T-cell (primary cell): ENCODE measurements at places on chromosomes 1 and 21. TPM values are rescaled to one million over a fixed set of nuclear protein-coding genes. Genes with fewer than 3 reads are reported as not detected.
A peak's percentile ranks its signal among the peaks of the same experiment; 100 is the strongest.

- DNase-seq = no peak
- no peak overlapping the region for H3K4me3 ChIP-seq
- H3K36me3 ChIP-seq = no peaks in the 10 kb centered on the region
- H3K27me3 ChIP-seq = no peaks in the 10 kb centered on the region
Observed at GRCh38 chr1:168923521-168924136, 182.9 kb upstream of the ATP1B1 start.

CNKSR1 gene
- total RNA-seq = 2.9 TPM

- H3K4me3 ChIP-seq = no peak overlapping the region
- no peaks in the 10 kb centered on the region for H3K4me1 ChIP-seq
- no peak overlapping the region for H3K27ac ChIP-seq
- no peak for DNase-seq
Observed at GRCh38 chr1:205026181-205026580, 16.8 kb upstream of the CNTN2 start.

SHISAL2A gene
- total RNA-seq = 54.6 TPM

RNU1-1 gene
- total RNA-seq = 3,650 TPM

DNA sequence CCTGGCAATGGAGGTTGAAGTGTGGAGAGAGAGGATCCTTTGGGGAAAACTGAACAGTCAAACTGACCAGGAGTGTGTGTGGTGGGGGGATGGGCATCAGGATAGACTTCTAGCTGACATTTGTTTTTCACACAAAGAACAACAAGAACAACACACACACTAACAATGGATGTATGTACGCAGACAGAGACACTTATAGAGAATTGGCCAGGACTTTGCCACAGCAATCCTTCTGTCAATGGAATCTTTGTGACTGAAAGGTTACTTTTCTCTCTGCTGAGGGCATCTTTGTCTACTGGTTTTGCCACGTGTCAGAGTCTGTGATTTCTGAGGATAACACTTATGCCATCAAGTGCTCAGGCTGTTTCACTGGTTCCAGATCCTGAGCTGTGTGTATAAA is 12.4 kb upstream of the FCGR2A start:
- H3K27ac ChIP-seq = no peak overlapping the region
- peaks cover 5% of the 10 kb centered on the region for H3K4me1 ChIP-seq
- H3K4me3 ChIP-seq = no peak overlapping the region
- H3K27me3 ChIP-seq = peaks cover 7% of the 10 kb centered on the region
- no peaks in the 10 kb centered on the region for H3K36me3 ChIP-seq

DNA sequence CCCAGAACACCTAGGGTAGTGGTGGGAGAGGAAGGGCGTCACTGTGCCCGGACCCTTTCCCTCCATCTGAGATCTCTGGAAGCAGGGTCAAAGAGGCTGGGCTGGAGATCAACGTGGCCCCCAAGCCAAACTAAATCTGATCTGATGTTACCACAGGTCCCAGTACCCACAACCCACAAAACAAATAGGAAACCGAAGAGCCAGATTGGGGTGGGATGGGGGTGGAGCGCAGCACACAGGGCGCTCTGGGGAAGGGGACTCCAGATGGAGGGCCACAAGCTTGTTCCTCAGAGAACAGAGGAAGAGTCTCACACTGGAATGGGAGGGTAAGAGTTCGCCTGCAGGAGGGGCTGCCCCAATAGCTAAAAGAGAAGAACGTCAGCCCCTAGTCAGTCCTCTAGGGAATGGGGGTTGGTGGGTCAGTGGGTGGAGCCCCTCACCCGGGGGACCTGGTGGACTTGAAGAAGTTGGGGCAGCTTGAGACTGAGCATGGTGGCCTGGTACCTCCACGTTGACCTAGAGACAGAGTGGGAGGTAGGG is 1.5 kb downstream of the PAQR6 start:
- no peak overlapping the region for H3K4me3 ChIP-seq
- H3K4me1 ChIP-seq = peaks cover 4% of the 10 kb centered on the region
- peak overlapping the region; percentile 18 for H3K27ac ChIP-seq
- no peak for DNase-seq

- peaks cover 6% of the 10 kb centered on the region for H3K4me1 ChIP-seq
- H3K36me3 ChIP-seq = no peaks in the 10 kb centered on the region
- no peak overlapping the region for H3K4me3 ChIP-seq
- no peak overlapping the region for H3K27ac ChIP-seq
- peaks cover 77% of the 10 kb centered on the region for H3K27me3 ChIP-seq
Observed at GRCh38 chr1:3074297-3074741, 5.3 kb downstream of the PRDM16 start.

DNA sequence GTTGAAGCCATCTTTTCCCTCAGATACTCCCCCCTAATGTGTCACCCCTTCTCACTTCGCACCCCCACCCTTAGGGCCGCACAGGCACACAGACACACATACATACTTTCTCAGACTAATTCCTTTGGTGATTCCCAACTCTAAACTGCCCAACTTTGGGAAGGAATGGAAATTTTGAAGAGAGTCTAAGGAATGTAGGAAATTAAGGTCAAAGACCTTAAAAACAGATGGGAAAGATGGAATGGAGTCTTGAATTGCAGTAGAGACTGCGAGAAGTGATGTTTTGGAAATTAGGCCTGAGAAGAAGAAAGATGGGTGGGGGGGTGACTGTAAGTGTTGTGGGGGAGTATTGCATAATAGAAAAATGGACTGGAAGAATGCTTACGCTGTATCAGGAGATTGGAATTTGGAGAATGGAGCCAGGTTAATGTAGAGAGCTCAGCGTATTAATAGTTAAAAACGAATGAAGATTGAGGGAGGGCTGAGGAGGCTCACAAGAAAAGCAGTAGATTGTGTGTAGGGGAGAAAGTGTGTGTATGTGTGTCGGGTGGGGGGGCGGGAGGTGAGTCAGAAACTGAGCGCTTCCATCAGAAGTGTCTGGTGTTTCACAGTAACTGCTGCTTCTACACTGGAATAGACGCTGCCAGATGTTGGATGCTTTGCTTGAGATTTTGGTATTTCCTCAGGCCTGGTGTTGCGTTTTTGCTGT is 1.7 kb downstream of the PIP5K1A start:
- H3K4me1 ChIP-seq = peaks cover 16% of the 10 kb centered on the region
- peaks cover 3% of the 10 kb centered on the region for H3K36me3 ChIP-seq
- DNase-seq = no peak
- no peaks in the 10 kb centered on the region for H3K27me3 ChIP-seq
- H3K4me3 ChIP-seq = peak overlapping the region; percentile 73

GRCh38 chr1:151680391-151680790 is 36.2 kb downstream of the CELF3 start:
- no peak overlapping the region for H3K4me3 ChIP-seq
- no peak overlapping the region for H3K27ac ChIP-seq
- no peaks in the 10 kb centered on the region for H3K27me3 ChIP-seq
- H3K4me1 ChIP-seq = no peaks in the 10 kb centered on the region

GRCh38 chr1:106523497-106523896 is 533.0 kb upstream of the PRMT6 start:
- DNase-seq = no peak
- no peaks in the 10 kb centered on the region for H3K4me1 ChIP-seq
- no peaks in the 10 kb centered on the region for H3K27me3 ChIP-seq
- no peak overlapping the region for H3K4me3 ChIP-seq
- H3K36me3 ChIP-seq = no peaks in the 10 kb centered on the region

- no peak overlapping the region for H3K4me3 ChIP-seq
- no peaks in the 10 kb centered on the region for H3K4me1 ChIP-seq
- no peaks in the 10 kb centered on the region for H3K27me3 ChIP-seq
Observed at GRCh38 chr1:43008115-43009060, 49.7 kb upstream of the SLC2A1 start.

CHI3L1 gene
- total RNA-seq = 0.30 TPM
